Motor neuron (in vitro differentiated cells): ENCODE measurements at places on chromosomes 3 and 15.
A peak's percentile ranks its signal among the peaks of the same experiment; 100 is the strongest.

DNA sequence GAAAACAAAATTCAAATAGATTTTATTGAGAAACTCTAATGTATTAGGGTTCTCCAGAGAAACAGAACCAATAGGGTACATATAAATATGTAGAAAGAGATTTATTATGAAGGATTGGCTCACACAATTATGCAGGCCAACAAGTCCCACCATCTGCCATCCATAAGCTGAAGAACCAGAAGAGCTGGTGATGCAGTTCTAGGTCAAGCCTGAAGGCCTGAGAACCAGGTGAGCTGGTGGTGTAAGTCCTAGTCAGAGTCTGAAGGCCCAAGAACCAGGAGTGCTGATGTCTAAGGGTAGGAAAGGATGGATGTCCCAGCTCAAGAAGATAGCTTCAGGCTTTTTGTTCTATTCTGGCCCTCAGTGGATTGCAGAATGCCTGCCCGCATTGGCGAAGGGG is 2.6 kb upstream of the NFKBIZ start:
- ATAC-seq, result no peak

- ATAC-seq, result no peak
Observed at GRCh38 chr15:82950746-82951370, 1.7 kb downstream of the HOMER2 start.

- peak; percentile 36 for ATAC-seq
Observed at GRCh38 chr3:50592568-50592967, 19.0 kb downstream of the CISH start.

GRCh38 chr3:134277066-134277660 is 26.5 kb upstream of the RYK start:
- ATAC-seq, result no peak

DNA sequence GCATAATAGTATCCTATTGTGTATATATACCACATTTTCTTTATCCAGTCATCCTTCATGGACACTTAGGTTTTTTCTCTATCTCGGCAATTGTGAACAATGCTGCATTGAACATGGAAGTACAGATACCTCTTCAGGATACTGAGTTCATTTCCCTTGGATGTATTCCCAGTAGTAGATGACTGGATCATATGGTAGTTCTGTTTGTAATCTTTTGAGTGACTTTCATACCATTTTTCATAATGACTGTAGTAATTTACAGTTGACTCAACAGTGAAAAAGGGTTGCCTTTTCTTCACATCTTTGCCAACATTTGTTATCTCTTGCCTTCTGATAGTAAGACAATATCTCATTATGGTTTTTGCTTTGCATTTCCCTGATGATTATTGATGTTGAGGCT is 21.8 kb downstream of the MYH15 start:
- ATAC-seq, result no peak

DNA sequence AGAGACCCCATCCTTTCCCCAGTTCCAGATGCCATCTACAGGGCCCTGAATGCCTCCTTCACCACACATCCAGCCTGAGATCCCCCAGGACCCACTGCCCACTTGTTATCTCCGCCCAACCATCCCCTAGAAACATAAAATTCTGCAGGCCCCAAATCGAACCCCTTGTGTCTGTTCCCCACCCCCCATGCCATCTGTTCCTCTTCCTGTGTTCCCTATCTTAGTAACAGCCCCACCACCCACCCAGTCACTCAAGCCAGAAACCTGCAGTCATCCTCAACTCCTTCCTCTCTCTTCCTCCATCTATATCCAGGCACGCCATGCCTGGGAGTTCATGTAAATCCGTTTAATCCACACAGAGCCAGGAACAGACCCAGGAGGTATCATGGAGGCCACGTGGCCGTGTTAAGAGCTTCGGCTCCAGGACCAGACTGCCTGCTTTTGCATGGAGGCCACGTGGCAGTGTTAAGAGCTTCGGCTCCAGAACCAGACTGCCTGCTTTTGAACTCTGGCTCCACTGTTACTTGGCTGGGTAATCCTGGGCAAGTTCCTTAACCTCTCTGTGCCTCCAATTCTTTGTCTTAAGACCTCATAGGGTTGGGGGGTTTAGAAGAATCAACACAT is 4.8 kb downstream of the CSRNP1 start:
- no peak for ATAC-seq
